ENCODE measurements at places on chromosomes 7 and 10. TPM values are rescaled to one million over a fixed set of nuclear protein-coding genes. Genes with fewer than 3 reads are reported as not detected.

Gene PPP1R9A
- total RNA-seq, result 4.9 TPM

Gene OR2A7
- not detected for total RNA-seq

Gene CPA2
- total RNA-seq, result 0.08 TPM

Gene TUBAL3
- total RNA-seq, result 0.49 TPM

Gene MSS51
- 0.48 TPM for total RNA-seq

Gene DEPP1
- total RNA-seq, result 1.8 TPM

Gene MKX
- total RNA-seq, result not detected

Gene CCL24
- not detected for total RNA-seq

Gene UTF1
- 0.16 TPM for total RNA-seq

Gene CNNM1
- total RNA-seq, result 21.1 TPM

Gene TCERG1L
- total RNA-seq, result not detected

Gene HGF
- not detected for total RNA-seq

Data from A549 treated with CpdA at 1 μM for 4 hours (cell line).